Activated naive CD4-positive, alpha-beta T cell treated with Interleukin-2 at 50 U/mL for 16 hours (primary cell): ENCODE measurements at places on chromosomes 3 and 15.

DNA sequence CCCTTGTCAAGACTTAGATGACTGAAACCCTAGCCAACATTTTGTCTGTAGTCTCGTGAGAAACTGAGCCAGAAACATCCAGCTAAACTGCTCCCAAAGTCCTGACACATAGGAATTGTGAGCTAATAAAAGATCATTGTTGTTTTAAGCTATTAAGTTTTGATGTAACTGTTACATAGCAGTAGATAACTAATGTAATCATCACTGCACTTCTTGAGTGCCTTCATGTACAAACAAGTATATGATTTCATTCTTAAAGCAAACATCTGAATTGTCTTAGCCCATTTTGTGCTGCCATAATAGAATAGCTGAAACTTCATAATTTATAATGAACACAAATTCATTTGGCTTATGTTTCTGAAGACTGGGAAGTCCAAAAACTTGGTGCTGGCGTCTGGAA lies 87.3 kb downstream of the NSUN3 start:
- no peak for DNase-seq

DNA sequence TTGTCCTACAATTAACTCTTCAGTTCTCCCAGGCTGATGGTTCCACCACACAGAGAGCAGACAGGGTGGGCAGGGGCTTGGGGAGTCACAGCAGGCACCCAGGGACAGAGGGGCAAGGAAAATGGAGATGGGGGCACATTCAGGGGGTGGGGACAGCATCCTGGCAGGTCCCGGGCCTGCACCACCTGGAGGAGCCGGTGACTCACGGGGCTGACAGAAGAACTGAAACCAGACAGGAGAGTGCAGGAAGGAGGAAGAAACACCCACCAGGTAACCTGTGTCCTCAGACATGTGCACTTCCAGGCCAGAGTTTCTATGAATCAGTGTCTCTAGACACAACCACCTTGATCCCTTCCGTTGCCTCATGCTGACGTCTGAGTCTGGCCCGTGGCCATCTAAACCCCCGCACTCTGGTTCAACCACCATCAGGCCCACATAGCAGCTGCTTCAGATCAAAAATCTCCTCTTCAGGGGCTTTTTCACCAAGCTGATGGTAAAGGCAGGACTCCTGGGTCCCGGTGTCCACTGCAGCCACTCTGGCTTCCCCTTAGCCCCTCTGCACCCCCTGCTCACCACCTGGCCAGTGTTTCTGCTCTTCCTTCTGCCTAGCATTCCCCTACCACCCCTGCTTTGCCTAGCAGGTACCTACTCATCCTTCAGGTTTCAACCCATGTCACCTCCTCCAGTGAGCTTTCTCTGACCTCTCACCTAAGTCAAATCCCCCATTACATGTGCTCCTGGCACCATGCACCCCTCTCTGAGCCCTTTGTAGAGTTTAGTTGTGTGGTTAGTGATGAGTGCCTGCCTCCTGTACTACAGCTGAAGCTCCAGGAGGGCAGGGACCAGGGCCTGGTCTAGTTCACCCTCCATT lies 16.5 kb upstream of the CYP11A1 start:
- peak; percentile 62 for DNase-seq

- DNase-seq = no peak
These were observed 6.0 kb downstream of the AMIGO3 start for GRCh38 chr3:49713336-49714105.

- DNase-seq = no peak
These were observed 3.4 kb downstream of the PP2D1 start for GRCh38 chr3:20008646-20009045.

DNA sequence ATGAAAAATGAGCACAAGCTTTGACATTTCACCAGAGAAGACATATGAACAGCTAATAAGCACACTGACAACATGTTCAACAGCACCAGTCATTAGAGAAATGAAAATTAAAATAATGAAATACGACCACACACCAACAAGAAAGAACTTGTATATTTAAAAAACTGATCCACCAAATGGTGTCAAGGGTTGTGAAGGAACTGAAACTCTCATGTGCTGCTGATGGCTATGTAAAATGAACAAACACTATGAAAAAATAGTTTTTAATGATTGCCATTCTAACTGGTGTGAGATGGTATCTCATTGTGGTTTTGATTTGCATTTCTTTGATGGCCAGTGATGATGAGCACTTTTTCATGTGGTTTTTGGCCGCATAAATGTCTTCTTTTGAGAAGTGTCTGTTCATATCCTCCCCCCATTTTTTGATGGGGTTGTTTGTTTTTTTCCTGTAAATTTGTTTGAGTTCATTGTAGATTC lies 193.8 kb downstream of the SCAPER start:
- no peak for DNase-seq
